ENCODE measurements at places on chromosomes 12 and 14.

- no peak for DNase-seq
These were observed 82.4 kb upstream of the RESF1 start for GRCh38 chr12:31876568-31877424.

GRCh38 chr14:105193916-105194782 is 13.0 kb upstream of the NUDT14 start:
- no peak for DNase-seq

- no peak for DNase-seq
These were observed 774 bp upstream of the TMEM30B start for GRCh38 chr14:61281948-61282275.

GRCh38 chr12:48800971-48801370 is 12.1 kb upstream of the ADCY6 start:
- DNase-seq = no peak

GRCh38 chr12:87127272-87127671 is 871.1 kb upstream of the MGAT4C start:
- no peak for DNase-seq

DNA sequence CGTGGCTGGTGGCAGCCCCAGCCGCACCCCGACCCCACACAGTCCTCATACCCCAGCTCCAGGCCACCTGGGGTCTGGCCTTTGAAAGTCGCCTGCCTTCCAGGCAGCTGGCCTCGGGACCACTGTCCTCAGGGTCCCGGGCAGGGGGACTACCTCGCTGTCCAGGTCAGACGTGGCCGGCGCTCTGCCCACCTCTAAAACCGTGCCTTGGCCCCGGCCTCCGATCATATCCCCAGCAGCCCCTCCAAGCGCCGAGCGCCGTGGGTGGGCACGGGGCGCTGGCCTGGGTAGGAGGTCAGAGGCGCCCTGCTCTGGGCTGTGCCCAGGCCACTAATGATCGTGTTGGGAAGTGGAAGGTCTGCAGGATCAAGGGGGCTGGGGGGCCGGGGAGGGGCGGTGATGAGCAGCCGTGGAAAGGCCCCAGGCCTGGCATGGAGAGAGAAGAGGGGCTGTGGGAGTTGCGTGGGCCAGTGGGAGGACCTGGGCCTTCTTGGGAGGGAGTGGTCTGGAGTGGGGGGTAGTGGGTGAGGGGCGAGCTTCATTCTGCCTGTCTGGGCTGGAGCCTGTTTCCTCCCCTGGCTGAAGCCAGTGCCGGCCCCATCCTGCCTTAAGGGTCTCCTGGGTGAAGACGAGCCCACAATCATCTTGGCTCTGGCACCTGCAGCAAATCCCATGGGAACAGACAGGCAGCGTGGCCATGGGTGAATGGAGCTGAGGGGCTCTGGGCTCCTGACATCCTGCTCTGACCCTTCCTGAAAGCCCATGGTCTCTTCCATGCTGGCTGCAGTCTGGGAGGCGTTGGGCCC is 4.9 kb downstream of the TMEM121 start:
- DNase-seq = no peak

DNA sequence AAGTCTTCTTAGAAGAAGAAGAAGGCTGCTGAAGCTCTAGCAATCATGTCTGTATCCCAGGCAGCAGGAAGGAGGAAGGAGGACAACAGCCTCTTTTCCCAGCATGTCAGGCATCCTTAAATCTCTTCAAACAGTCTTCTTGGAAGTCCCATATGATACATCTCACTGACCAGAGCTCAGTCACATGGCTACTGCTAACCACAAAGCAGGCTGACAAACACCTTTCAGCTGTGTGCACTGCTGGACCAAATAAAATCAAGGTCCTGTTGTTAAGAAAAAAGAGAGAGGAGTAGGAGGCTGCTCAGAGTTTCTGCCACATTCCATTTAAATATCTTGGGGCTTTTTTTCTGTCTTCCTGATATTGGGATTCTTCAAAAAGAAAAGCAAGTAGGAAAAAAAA is 203.4 kb upstream of the PELI2 start:
- DNase-seq = no peak

GRCh38 chr14:72573725-72574417 is 320.0 kb downstream of the DPF3 start:
- no peak for DNase-seq

GRCh38 chr12:93127107-93127560 is 198.0 kb upstream of the EEA1 start:
- no peak for DNase-seq

DNA sequence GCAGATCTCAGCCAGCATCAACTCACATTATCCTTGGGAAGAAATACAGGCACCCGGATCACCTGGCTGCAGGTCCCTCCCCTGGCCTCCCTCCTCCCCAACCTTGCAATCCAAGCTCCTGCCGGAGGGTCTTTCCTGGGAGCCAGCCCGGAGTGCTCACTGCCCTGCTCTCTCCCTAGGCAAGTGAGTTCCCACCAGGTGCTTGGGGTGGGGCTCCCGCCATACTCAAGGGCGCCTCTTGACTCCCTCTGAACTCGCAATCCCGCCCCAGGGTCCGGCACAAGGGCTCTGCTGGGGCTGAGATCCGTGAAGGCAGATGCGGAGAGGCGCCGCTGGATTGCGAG is 1.2 kb upstream of the CEP170B start:
- no peak for DNase-seq

- no peak for DNase-seq
These were observed 5.6 kb upstream of the ERBB3 start for GRCh38 chr12:56074396-56074795.

- peak; percentile 79 for DNase-seq
These were observed 7.0 kb upstream of the UBC start for GRCh38 chr12:124921200-124922031.

DNA sequence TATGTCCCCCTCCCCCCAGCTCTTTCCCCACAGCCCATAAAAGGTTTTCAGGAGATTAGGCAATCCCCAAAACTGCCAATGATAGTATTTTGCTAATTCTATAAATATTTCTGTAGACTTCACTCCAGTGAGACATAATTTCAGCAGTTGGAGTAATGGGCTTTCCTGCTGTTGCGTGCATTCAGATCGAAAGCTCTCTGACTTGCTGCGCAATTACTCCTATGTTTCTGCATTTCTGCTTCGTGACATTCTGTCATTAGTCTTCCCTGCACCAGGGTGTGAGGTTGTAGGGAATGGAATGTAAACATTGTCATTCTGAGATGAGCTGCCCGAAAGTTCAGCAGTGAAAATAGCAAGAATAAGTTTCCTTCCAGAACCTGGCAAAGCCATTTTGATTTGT is 58.2 kb downstream of the SAMD4A start:
- DNase-seq = no peak

DNA sequence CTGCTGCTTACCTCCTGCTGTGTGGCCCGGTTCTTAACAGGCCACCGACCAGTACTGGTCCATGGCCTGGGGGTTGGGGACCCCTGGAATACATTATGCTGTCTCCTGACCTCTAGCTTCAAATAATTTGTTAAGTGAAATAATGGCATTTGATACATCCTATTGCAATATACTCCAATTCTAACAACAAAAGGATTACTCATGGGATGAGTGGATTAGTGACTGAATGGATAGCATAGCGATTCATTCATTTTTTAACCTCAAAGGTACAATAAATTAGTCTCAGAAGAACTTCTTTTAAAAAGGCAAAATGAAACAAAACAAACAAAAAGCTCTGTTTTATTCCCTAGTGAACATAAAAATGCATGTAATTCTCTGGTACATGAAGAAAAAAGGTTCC is 147.9 kb upstream of the PKP2 start:
- DNase-seq = no peak

- DNase-seq = no peak
These were observed 201.2 kb upstream of the FOXG1 start for GRCh38 chr14:28565345-28565744.

DNA sequence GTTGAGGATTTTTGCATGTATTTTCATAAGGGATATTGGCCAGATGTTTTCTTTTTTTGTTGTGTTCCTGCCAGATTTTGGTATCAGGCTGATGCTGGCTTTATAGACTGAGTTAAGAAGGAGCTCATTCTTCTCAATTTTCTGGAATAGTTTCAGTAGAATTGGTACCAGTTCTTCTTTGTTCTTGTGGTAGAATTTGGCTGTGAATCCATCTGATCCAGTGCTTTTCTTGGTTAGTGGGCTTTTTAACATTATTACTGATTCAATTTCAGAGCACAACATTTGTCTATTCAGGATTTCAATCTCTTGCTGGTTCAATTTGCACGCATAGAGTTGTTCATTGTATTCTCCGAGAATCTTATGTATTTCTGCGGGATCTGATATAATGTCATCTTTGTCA is 136.5 kb upstream of the FOXG1 start:
- no peak for DNase-seq

- no peak for DNase-seq
These were observed 60.9 kb upstream of the OR4E1 start for GRCh38 chr14:21734457-21735074.

- no peak for DNase-seq
These were observed 40.5 kb upstream of the CRADD start for GRCh38 chr12:93636708-93637107.

DNA sequence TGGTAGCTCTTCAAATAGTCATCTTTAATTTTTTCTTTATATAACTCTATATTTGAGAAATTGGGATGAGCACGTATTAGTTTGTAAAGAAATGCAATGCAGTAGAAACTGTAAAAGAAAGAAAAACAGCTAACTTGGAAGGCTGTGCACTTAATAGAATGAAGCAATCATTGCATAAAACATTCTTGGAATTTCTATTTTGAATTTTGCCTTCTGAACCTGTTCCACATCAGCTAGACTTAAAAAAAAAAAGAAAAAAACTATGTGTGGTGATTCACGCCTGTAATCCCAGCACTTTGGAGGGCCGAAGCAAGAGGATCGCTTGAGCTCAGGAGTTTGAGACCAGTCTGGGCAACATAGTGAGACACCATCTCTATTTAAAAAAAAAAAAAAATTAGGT is 29.4 kb downstream of the SCN8A start:
- DNase-seq = no peak

DNA sequence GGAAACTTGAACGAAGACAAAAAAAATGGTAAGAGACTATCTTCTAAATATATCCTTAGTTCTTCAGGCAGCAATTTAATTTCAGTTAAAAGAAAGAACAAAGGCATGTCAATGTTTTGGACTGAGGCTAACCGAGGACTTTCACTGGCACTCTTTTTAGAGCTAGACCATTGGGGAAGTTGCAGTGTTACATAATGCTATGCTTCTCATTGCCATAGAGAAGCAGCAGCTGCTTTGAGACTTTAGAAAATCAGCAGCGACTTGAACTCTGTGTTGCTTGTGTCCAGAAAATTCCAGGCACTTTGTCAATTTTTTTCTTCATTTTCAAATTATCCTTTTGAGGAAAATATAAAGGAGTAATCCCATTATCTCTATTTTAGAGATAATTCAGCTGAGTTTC is 964.2 kb downstream of the NRXN3 start:
- DNase-seq = no peak

DNA sequence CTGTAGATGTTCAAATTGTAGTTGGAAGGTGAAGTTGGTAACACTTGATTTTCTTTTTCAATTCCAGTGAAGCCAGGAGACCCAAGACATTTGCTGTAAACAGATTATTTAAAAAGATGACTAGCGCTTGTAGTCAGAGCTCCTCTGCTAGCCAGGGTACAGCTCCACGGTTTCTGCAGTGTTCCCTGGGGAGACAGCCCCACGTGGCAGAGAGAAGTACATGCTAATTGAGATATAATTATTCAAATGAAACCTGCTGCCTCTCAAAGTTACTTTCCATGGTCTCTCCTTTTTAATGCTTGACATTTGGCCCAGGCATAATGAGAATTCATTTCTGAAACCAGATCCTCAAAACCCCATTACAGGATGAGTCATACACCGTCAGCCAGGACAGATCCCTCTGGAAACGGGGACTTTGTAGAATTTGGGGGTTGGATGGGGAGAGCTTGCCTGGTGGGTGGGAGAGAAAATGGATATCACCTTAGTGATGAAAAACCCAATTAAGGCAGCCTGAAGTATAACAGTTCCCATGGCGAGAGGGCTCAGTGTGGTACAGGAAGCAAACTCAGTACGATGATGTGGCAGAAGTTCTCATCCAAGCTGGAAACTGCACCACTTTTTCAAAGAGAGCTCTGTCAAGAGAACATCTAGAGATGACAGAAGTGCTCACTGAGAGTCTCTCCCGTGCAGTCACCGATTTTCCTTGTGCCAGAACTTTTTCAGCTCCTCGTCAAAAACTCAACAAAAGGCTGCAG is 637.7 kb upstream of the TMEM132C start:
- DNase-seq = no peak

DNA sequence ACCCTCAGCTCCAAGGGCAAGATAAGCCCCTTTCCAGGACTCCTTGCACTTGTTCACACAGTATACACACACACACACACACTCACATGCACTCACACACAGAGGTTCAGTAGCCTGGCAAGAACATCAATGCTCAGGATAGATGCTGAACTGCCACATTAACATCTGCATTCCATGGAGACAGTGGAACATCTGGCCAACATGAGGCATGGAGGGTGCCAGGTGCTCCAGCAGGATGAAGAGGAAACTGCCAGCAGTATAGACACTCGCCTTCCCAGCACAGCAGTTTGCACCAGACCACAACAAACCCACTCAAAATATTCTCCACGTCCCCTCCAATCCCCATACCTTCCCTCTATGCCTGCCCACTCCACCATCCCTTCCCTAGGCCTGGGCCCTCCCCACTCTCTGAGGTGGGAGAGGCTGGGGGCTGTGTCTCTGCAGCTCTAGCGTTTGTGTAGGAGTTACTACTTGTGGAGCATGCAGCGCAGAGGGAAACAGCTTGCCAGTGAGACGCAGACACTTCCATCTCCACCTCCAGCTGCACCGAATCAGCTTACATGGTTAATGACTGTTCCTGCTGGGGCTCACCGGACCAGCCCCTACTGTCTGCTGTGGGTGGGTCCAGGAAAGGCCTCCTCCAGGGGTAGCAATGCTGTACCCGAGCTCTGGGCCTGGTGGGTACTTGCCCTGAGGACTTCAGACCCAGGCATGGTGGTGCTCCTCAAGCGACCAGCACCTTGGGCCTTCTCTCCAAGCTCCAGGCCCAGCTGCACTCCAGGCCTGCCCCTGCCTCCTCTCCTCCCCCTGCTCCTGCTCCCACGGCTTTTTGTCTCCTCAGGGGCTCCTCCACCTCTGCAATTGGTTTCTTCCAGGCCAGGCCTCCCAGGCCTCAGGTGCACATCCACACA is 18.6 kb upstream of the PLEKHG3 start:
- no peak for DNase-seq

GRCh38 chr14:105353136-105353535 is 38.6 kb downstream of the PACS2 start:
- no peak for DNase-seq

DNA sequence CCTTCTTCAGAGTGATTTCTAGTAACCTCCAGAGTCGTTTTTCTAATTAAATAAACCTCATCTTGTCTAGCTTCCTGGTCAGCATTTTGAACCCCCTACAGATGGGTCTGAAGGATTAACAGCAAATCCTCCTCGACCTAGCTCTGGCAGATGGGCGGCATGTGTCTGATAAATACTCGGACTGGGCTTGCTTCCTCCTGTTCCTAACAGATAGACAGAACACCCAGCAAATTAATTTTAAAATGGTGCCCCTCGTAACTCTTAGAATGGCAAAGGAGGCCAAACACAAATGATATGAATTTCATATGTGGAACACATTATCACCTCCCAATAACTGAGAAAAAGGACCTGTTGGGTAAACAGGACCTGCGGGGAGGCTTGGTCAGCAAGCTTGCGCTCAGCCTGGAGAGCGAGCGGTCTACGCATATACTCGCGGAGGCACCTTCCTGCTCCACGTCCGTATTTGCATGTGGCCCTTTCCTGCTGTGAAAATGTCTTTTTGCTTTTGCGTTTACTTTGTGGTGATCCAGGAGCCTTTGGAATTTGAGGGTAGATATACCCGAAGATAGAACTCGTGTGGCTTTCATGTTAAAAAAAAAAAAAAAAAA is 79.6 kb downstream of the OTX2 start:
- no peak for DNase-seq

- no peak for DNase-seq
These were observed 92.1 kb downstream of the NINJ2 start for GRCh38 chr12:570921-571794.
